Tibial nerve (tissue), 4 donors: ENCODE measurements at places on chromosomes 4 and X.

- no peak for DNase-seq
Observed at GRCh38 chr4:15493411-15493810, 23.7 kb downstream of the CC2D2A start.

GRCh38 chr4:112145326-112145789 is at the start of gene FAM241A:
Gene FAM241A (plus strand): TSS chr4:112145454. CDS start chr4:112145581, 127 bp downstream.
- DNase-seq: peak; percentile 88

- no peak for DNase-seq
Observed at GRCh38 chr4:41839916-41840854, 91.7 kb upstream of the PHOX2B start.

- no peak for DNase-seq
Observed at GRCh38 chr4:124105212-124105611, 607.3 kb downstream of the ANKRD50 start.

- DNase-seq: no peak
Observed at GRCh38 chrX:132795181-132795580, 163.2 kb downstream of the HS6ST2 start.

DNA sequence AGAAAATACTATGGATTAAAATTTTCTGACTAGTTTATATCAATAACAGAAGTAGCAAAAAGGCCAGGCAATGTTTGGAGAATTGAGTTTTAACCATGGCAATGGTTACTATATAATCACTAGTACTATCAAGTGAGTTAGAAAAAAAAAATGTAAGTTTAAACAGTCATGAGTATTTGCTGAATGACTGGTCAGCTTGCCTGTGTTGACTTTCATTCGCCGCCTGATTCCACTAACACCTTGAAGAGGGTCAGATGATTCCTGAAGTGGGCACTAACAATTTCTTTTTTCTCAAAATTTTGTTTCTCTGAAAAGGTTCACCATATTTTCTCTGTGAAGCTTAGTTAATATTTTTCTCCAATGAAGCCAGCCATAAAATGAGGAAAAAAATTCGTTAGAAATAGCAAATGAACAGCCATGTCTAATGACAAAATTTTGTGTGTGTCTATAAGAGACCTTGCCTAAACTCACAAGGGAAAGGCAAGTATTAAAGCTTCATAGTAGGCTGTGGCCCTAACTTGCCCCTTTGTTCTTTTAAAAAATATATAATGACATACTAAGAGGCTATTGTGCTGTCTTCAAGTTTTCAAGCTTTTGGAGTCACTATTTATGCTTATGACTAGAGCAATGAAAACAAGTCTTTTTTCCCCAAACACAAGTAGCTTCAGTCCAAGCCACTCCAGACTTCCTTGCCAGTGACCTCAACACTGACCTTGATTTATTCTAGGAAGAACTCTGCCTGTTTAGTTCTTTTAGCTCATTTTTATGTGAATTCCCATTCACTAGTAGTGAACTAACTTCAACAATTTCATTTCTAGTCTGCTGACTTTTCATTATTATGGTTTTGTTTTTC is 18.4 kb upstream of the FHDC1 start:
- no peak for DNase-seq

GRCh38 chr4:153987291-153987690 is 198.4 kb upstream of the SFRP2 start:
- no peak for DNase-seq

DNA sequence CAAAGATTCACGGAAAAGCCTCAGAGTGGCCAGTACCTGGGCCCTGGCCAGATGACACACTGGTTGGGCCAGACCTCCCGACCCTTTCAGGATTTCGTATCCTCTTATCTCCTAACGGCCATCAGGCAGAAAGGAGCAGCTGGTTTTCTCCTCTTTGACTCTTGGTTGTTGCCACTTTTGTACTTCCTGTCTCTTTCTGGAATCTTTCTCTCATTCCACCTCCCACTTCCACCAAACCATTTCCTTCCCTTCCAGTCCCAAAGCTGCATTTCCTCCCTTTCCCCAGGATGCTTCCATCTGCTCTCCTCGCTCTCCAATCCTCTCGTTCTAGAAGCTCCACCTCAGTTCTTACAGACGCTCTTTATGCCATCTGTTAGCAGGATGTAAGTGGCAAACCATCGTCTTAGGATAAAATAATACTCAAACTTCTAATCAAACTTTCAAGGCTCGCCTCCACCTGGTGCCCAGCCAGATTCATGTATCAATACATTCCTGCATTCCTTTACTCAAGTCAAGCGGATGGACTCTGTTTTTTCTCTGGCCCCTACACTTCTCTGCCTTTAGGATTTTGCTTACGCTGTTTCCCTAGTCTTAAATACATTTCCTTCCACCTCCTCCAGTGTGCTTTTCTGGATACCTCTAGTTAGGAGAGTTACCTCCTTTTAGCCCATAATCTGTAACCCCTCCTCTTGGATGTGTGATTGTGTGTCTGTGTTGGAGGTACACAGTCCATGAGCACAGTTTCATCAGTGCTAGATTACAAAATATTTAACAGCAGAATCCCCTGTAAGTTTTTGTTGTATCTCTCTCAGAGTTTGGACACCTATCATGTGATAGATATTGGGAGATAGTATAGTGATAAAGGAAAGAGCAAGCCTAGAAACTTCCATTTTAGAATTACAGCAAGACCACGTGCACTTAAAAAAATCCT is 70.4 kb downstream of the LDB2 start:
- no peak for DNase-seq

GRCh38 chr4:76758996-76759395 is 138.9 kb downstream of the SOWAHB start:
- DNase-seq: no peak

DNA sequence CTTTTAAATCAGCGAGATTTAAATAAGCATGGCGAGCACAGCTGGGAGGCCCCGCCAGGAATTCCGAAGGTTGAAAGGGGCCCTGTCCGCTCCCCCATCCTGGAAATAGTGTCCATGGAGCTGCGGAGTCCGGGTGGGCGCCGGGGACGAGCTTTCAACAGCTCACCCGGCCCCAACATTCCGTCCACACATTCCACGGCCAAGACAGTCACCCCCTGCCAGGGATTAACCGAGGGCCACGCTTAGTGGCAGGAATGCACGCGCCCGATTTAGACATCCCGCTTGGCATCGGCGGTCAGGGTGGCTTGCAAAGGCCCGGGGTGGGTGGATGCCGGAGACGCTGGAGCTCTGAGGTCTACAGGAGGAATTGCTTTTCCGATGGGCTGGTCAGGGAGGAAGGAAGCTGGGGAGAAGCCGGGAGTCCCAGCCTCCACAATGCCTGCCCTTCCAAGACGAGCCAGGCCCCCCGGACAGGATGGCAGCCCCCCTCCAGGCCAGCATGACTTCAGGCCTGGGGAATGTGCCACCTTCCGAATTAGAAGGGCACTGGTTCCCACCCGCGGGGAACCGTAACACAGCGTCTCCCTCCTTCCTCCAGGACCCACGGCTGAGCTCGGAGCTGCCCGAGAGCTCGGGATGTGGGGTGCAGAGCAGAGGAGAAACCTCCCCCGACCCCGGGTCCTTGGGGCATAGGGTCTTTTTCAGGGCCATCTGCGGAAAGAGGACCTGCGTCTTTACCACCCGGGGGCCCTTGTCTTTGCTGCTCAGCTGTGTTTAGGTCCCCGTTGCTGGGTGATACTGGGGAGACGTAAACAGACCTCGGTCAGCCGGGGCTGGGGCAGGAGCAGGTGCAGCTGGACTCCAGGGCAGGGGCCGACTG is 26.9 kb upstream of the PPP2R3B start:
- no peak for DNase-seq

GRCh38 chrX:149079805-149080406 is 425.2 kb downstream of the IDS start:
- no peak for DNase-seq

DNA sequence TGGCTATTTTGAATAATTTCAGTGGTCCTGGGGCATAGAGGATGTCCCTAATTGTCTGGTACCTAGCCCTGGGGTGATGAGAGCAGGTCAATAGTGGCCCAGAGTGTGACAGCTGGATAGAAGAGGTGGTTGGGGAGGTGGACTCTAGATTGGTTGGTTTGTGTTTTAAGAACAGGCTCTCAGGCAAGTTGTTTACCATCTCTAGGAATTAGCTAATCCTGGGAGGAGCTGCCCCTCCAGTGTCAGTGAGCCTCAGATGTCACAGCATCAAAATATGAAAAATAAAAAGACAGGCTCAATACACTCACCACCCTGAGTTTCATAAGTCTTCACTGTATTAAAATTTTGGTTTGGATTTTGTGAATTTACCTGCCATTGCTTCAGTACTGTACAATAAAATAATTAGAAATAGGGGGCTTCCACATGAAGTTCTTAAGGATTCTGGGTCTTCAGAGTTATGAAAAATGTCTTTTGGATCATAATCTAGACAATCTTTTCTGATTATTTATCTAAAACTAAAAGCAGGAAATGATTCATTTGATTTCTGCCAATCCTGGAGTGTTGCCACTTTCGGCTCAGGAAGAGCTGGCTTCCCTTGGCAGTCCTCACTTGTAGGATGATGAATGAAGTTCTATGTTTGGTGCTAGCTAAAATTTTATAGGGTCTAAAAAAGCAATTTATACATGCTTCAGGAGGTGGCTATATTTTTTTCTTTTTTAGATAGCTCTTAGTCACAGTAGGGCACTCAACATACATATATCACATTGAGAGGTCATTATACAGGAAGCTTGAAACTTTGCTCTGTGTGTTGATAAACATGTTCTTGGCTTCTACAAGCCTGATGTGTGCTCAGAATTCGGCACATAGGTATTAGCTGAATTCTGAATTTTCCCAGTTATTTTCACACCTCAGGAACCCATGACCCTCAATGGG is 395.1 kb downstream of the RAB28 start:
- peak; percentile 18 for DNase-seq

DNA sequence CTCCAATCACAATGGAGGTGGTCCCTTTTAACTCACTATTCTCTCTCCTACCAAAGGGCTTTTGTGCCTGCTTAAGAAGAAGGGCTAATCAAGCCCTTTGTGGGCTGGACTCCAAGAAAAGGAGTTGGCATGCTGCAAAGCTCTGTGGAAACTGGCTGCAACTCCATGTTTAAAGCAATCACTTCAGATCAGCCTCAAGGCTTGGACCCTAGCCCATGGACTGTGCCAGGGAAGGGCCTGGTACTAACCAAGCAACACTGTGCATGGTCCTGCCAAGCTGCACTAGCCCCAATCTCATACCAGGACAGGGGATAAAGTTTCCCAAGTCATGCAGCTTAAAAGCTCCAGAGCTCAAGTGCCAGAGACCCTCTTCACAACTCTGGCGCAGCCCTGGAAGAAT is 86.7 kb downstream of the ATP8A1 start:
- no peak for DNase-seq

GRCh38 chr4:135927651-135928050 is 1604.6 kb downstream of the PCDH18 start:
- DNase-seq: no peak

GRCh38 chr4:155497306-155497705 is 120.5 kb upstream of the MAP9 start:
- DNase-seq: no peak

DNA sequence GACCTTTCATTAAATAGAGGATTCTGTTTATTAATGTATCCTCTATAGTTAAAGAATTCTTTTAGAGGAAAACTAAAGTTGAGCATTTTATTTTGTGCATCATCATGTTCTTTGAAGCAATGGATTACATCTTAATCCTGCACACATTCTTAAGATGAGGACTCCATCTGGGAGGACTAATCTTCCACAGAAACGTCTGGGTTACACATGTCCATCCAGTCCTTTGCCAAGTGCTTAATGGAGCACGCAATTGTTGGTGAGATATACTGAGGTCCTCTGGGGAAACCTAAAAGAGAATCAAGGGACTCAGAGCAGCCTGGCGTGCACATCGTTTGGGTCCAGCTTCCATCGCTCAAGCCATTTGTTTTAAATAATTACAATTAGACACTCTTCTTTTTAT is 115.1 kb upstream of the SFRP2 start:
- no peak for DNase-seq

- no peak for DNase-seq
Observed at GRCh38 chr4:107212565-107212964, 176.5 kb upstream of the DKK2 start.

- no peak for DNase-seq
Observed at GRCh38 chr4:105150503-105150902, 3.8 kb downstream of the TET2 start.

- no peak for DNase-seq
Observed at GRCh38 chrX:132373610-132374009, 115.2 kb downstream of the MBNL3 start.

GRCh38 chrX:7059214-7059838 is 88.2 kb upstream of the STS start:
- no peak for DNase-seq

DNA sequence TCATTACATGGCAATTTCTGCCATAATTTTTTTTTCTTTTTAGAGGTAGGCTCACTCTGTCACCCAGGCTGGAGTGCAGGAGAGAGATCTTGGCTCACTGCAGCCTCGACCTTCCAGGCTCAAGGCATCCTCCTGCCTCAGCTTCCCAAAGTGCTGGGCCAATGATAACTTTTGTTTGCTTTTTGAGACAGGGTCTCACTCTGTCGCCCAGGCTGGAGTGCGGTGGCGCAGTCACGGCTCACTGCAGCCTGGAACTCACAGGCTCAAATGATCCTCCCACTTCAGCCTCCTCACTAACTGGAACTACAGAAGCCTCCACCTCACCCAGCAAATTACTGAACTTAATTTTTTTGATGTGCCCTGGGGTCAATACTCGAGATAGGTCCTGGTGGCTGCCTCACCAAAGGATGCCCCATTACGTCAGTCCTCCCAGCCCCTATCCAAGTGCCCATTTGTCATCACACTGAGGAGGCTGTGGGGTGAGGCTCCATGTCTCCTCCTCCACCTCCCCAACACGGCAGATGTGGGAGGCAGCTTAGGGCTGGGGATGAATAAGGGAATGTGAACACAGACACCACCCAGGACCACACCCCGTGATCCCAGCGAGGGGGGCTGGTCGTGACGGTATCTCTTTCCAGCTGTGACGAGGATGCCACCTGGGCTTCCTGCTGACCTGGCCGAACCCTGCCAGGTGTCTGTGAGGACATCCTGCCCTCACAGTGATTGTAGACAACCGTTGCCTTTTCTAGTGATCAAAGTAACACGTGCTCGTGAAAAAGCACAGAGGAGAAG is 12.4 kb upstream of the NKX1-1 start:
- peak; percentile 7 for DNase-seq

GRCh38 chrX:39850630-39851152 is 247.1 kb downstream of the BCOR start:
- DNase-seq: no peak

GRCh38 chr4:15706646-15707362 is 3.9 kb downstream of the BST1 start:
- no peak for DNase-seq

- no peak for DNase-seq
Observed at GRCh38 chrX:109826954-109827708, 94.1 kb upstream of the ACSL4 start.
